ENCODE measurements at places on chromosomes 16 and 17.

GRCh38 chr17:33871720-33872540 lies 383.2 kb upstream of the CCL2 start:
- no peak for DNase-seq

DNA sequence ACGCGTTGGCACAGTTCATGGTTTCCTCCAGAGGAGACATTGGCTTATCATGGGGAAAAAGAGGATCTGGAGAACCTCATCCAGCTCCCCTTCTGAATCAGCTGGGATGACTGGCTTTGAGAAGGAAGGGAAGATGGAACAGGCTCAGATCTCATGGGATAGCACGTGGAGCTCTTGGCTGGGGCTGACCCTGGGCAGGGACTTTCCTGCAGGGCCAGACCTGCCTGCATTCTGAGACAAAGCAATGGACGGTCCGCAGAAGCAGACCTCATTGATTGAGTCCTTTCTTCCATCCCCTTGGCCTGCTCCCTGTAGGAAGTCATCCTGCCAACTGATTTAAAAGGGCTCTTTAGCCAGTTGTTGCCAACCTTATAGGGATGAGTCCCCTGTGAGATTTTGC lies 26.2 kb downstream of the PLCD3 start:
- no peak for DNase-seq

- peak; percentile 68 for DNase-seq
Observed at GRCh38 chr16:17470908-17471718, at the start of gene XYLT1. TSS of gene XYLT1 (minus strand) at chr16:17470960. CDS start at chr16:17470796, 164 bp downstream.

DNA sequence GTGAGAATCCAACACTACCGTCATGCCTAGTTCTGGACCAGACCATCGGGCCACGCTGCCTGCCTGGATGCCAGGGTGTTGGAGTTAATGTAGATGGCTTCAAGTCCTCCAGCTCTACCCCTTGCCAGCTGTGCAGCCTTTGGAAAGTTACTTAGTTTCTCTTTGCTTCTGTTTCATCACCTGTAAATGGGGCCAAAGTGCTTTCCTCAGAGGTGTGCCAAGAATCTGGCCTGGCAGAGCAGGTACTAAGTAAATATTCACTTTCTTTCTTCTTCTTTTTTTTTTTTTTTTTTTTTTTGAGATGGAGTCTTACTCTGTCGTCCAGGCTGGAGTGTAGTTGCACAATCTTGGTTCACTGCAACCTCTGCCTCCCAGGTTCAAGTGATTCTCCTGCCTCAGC lies 159.5 kb upstream of the RPL38 start:
- no peak for DNase-seq

DNA sequence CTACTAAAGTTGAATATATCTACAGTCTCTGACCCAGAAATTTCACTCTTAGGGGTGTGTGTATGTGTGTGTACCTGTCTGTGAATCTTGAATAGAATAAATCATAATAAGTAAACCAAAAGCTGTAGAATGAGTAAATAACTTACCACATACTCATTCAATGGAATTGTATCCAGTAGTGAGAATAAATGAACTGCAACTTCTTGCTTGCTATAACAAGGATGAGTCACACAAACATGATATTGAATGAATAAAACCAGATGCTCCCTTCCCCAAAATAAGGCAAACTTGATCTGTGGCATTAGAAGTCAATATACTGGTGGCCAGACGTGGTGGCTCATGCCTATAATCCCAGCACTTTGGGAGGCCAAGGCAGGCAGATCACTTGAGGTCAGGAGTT lies 259.8 kb upstream of the MON1B start:
- DNase-seq = no peak

DNA sequence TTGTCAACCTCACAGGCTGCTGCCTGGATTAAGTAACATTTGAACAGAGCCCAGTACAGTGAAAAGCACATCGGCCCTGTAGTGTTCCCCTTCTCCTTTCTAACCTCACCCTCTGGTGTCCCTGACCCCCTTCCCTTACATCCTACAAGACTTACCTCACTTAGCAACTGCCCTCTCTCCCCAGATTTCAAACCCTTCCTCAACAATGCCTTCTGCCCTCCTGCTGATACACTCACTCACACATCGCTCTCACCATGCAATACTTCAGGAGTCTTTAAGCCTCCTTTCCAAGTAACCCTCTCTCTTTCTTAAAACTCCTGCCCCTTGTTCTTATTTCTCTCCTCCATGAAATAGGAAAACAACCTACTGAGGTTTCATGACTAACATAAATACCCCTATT lies 17.8 kb downstream of the ZZEF1 start:
- no peak for DNase-seq

DNA sequence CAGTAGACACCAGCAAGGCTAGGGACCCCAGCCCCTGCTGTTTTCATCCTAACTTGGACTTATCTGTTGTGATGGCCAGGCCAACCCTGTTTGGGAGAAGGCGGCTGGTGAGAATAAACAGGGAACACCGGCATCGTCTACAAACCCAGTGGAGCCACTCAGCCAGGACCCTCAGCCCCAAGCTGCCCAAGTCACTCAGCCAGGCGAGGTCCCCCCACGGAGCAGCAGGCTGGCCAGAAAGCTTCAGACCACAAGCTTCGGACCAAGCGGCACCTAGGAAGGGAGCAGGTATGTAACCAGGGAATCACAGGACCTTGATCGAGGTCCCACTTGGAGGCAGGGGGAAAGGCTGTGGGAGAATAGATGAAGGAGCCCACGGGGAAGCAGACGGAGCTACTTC lies 23.4 kb downstream of the RBFOX3 start:
- no peak for DNase-seq

- no peak for DNase-seq
Observed at GRCh38 chr17:9371019-9371418, 204.6 kb downstream of the STX8 start.

GRCh38 chr16:1357906-1358566 lies 6.3 kb downstream of the GNPTG start:
- DNase-seq = no peak

DNA sequence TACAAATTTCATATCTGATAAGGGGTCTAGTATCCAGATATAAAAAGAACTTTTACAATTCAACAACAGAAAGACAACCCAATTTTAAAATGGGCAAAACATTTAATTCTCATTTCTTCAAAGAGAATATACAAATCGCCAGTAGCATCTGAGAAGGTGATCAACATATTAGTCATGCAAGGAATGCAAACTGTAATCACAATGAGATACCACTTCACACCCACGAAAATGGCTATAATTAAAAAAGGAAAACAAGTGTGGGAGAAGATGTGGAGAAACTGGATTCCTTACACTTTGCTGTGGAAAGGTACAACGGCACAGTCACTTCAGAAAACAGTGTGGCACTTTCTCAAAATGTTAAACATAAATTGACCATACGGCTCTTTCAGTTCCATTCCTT lies 168.2 kb downstream of the VPS53 start:
- no peak for DNase-seq

Measured in CD4-positive, alpha-beta T cell treated with Interleukin-21 for 1 hour (primary cell).